Left forelimb (tissue), 1 donor: ENCODE measurements at places on chromosomes 1 and 21.

DNA sequence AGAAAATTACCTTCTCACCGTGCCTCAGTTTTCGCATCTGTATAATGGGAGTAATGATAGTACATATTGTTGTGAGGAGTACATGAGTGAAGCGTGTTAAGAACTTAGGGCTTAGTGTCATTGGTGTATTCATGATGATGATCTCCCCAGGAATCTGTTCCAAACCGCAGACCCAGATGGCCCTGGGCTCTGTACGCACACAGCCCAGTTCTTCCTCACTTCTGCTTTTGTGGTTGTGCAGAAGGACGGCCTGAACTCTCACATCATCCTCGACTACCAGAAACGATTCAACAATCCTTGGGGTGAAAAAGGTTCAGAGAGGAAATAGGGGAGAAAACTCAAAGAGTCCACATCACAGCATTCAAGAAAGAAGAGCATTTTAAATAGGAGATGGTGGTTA, 323.0 kb downstream of the CAMTA1 start:
- DNase-seq, result no peak

GRCh38 chr1:187714470-187714869, 885.7 kb downstream of the PLA2G4A start:
- DNase-seq, result no peak

DNA sequence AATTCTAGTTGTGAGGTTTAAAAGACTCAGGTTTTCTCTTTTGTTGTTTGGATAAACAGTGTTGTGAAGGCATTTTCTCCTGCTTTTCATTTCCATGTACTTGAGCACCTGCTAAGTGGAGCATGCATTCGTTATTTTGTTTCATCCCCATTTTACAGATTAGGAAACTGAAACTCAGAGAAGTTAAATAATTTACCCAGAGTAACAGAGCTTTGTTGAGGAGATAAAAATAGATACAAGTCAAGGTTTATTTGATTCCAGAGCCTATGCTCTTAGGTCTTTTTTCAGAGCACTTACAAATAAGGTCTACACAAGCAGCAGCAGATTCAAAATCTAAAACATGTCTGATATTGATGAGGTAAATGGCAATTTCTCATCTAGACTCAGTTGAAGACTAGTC, 254.7 kb upstream of the PTBP2 start:
- no peak for DNase-seq

DNA sequence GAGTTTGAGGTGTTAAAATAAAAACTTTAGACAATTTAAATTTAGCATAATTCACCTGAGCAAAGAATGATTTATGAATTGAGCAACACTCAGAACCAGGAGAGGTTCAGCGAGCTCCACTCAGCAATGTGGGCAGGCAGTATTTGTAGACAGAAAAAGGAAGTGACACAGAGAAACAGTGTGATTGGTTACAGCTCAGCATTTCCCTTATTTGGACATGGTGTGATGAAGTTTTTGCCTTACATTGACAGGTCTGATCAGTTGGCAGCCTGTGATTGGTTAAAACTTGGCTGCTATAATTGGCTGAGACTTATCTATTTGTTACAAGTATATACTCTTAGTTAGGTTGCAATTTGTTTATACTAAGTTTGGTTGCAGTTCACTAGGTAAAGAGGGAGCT, 621.2 kb upstream of the PRMT6 start:
- DNase-seq, result no peak

DNA sequence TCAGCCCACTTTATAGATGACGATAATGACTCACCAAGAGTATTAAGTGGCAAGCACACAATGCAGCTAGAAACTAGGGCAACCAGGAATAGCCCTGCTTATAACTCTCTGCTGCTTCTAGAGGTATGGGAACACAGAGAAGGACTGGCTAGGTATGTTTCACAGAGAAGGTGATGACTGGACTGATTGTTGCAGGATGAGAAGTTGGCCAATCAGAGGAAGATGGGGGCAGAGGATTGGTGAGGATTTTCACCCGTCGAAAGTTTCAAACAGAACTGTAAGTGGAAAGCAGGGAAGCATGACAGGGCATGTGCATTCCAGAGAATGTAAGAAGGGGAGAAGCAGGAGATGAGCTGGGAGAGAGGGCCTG, 222.4 kb upstream of the JUN start:
- no peak for DNase-seq
